ENCODE measurements at places on chromosomes 7 and 10. TPM values are rescaled to one million over a fixed set of nuclear protein-coding genes. Genes with fewer than 3 reads are reported as not detected.
A peak's percentile ranks its signal among the peaks of the same experiment; 100 is the strongest.

The FBXL13 gene
- 3.5 TPM for total RNA-seq

The RFC2 gene
- total RNA-seq, result 25.1 TPM

The NUTM2B gene
- not detected for total RNA-seq

The PALD1 gene
- 10.5 TPM for total RNA-seq

The KMT2C gene
- 63.2 TPM for total RNA-seq

The CALHM3 gene
- total RNA-seq, result not detected

The CPA2 gene
- not detected for total RNA-seq

The SPDYE18 gene
- 8.4 TPM for total RNA-seq

The PRLHR gene
- total RNA-seq, result not detected

DNA sequence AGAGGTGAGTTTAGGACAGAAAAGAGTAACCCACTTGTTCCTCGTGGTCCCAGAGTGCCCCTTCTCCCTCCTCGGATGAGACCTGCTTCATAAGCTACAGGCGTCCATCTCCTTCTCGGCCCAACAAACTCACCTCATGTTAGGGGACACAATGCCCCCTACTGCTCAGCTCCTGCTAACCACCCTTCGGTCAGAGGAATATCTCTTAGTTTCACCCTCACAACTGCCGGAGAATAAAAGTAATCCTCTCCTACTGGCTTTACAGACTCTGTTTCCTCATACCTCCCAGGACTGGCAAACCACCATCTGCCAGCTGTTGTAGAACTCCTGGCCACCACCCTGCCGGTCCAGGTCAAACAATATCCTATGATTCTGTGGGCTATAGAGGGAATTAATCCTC is 3.2 kb downstream of the AKR1B15 start:
- DNase-seq, result no peak

DNA sequence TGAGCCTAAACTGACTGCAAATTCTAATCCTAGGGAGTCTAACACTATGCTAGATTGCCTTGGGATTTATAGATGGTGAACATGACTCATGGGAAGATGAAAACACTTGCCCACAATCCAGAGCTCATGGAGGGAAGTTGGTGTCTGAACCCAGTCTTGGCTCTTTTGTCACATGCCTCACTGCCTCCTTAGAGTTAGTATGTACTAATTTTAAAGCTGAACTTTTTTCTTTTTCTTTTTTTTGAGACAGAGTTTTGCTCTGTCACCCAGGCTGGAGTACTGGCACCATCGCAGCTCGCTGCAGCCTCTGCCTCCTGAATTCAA is 14.4 kb downstream of the MRPL32 start:
- no peak for DNase-seq

DNA sequence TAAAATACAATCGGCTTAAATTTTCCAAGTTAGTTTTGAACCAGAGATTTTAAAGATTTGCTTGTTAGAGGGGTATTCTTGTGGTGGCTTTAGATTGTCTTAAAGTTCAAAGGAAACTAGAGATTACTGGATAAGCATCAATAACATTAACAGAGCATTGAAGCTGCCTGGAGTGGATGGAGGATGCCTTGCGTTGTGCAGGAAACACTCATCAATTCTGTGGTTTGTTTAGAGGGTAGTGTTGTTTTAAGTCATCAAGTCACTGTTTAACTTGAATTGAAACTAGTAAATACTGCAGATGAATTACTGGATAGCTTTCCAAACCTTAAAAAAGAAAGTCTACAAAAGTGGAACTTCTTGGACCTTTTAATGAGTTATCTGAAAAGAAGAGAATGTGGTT is 218.6 kb downstream of the CELF2 start:
- no peak for DNase-seq

DNA sequence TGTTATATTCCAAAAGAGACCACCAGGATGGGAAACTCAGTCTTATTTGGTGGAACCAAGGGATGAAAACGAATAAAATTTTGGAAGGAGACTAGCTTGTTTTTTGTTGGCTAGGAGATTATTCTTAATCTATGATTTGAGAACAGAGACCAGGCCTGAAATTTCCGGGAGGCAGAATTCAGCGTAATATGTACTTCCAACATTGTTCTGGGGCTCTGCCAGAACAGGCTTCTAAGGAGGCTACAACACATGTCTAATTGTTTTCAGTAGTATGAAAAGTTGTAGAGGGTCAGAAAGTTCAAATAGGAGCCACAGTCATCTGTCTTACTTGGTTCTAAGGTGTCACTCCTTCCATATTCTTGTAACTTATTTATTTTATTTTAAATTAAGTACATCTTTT is 1.7 kb downstream of the DDX21 start:
- no peak for DNase-seq

- no peak for DNase-seq
These were observed 51.0 kb downstream of the HHEX start for GRCh38 chr10:92740762-92741161.

DNA sequence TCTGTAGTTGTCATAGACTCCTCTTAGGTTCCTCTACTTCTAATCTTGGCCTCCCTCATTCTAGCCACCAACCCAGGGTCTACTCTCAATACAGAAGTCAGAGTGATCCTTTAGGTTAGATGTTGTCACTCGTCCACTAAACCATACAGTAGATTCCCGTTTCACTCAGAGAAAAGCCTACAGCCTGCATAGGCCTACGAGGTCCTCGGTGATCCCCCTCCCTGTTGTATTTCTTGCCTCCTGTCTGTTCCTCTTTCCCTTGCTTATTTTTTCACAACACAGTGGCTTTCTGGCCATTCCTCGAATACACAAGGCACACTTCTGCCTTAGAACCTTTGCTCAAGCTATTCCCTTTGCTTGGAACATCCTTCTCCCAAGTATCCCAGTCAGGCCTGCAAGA is 183.0 kb upstream of the PRSS1 start:
- no peak for DNase-seq

GRCh38 chr10:71127104-71127503 is 85.3 kb upstream of the UNC5B start:
- DNase-seq, result no peak

DNA sequence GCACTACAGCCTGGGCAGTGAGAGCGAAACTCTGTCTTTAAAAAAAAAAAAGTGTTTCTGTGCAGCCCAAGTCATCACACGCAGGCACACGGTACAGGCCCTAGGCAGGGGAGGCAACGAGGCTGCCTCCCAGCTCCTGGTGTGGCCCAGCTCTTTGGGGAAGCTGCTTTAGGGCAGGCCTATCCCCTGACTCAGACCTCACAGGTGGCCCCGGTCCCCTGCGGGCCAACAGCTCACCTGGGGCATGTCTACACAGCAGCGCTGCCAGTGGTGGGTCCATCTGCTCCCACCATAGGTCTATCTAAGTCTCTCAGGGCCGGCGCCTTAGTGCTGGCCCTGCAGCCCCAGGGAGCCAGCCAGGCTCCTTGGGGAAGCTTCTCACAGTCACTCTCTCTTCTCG is 31.4 kb downstream of the ZAN start:
- no peak for DNase-seq

DNA sequence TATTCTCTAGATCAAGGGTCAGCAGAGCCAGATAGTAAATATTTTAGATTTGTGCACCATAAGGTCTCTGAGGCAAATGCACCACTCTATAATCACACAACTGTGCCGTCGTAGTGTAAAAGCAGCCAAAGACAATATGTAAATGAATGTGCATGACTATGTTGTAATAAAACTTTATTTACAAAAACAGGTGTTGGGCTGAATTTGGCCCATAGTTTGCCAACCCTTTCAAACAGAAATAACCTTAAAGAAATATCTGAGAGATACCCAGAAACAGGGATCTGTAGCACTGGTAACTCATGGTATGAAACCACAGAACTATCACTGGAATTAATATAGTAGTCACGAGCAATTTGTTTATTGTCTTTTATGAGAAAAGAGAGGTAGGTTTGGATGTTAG is 86.0 kb downstream of the ARID5B start:
- DNase-seq, result no peak

DNA sequence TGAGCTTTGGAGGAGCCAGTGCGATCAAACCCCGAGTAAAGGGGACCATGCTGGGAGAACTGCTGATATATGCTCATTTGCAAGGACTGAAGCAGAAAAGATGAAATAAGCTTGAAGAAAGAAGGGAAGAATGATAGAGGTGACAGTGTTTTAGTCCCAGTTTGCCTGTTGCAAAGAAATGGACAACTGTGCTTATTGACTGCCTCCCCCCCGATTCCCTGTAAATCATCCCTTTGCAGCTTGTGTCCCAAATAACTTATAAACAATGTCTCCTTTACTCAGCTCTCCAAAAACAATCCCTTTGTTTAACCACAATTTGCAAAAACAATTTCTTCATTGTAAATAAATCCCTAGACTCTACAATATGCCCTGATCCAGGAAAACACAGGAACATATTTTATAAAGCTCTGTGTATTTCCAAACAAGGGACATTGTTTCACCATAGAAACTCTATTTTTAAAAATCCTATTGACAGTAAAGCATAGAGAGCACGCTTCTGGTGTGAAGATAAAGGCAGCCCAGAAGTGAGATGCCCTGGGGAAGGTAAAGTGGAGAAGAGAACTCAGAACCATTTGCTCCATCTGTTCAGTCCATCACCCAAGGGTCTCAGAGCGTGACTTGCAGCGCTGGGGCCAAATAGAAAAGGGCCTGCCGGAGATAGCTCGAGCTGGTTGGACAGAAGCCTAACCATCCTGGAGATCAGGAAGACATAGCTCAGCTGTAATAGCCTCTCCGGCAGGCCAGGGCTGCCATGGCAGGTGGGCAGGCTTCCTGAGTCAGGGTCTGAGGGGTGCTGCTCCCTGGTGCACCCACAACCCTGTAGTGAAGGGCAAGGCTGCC is 280.5 kb downstream of the WDR11 start:
- DNase-seq, result peak; percentile 21

GRCh38 chr10:112039823-112040222 is 143.7 kb downstream of the GPAM start:
- DNase-seq, result no peak
